RPMI7951 (cell line): ENCODE measurements at places on chromosomes 2 and 18.

GRCh38 chr2:22037274-22037673 lies 913.5 kb downstream of the TDRD15 start:
- DNase-seq, result no peak

GRCh38 chr2:74599676-74600075 lies 45.2 kb downstream of the DOK1 start:
- DNase-seq, result no peak

DNA sequence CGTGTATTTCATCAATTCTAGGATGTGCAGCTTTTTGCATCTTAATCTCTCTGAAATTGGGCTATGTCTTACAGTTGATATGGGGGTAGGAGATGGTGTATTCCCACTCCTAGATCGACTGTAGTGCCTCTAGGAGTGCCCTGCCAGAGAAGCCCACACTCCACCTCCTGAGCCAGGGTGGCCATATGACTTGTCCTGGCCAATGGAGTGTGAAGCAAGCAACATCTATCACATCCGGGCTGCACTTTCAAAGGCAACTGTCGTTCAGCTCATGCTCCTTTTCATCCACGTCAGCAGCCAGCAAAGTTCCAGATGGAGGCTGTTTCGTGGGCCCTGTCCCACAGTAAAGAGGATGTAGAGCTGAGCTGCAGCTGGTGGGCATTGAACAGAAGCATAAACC lies 149.4 kb upstream of the SLC1A4 start:
- no peak for DNase-seq

GRCh38 chr2:153939124-153939796 lies 67.5 kb downstream of the GALNT13 start:
- no peak for DNase-seq
